Natural killer cell (primary cell): ENCODE measurements at places on chromosomes 5 and 9. TPM values are rescaled to one million over a fixed set of nuclear protein-coding genes. Genes with fewer than 3 reads are reported as not detected.

GRCh38 chr5:180830253-180831138, 27.9 kb upstream of the MGAT1 start:
- peak overlapping the region; percentile 98 for H3K27ac ChIP-seq
- H3K36me3 ChIP-seq, result peaks cover 12% of the 10 kb centered on the region
- H3K4me1 ChIP-seq, result peaks cover 35% of the 10 kb centered on the region
- peak; percentile 67 for DNase-seq

Gene PCA3
- total RNA-seq, result 0.36 TPM

- H3K36me3 ChIP-seq, result no peaks in the 10 kb centered on the region
- H3K27ac ChIP-seq, result no peak overlapping the region
- H3K27me3 ChIP-seq, result no peaks in the 10 kb centered on the region
Observed at GRCh38 chr9:106796771-106797170, 66.2 kb upstream of the ZNF462 start.

Gene CYLC2
- total RNA-seq, result not detected

Gene IL31RA
- not detected for total RNA-seq

Gene NAIP
- total RNA-seq, result 33.5 TPM

Gene SLC25A48
- total RNA-seq, result not detected

- no peak overlapping the region for H3K27ac ChIP-seq
- peaks cover 6% of the 10 kb centered on the region for H3K27me3 ChIP-seq
- DNase-seq, result no peak
- H3K4me1 ChIP-seq, result no peaks in the 10 kb centered on the region
- H3K36me3 ChIP-seq, result no peaks in the 10 kb centered on the region
Observed at GRCh38 chr9:85114799-85115198, 445.3 kb downstream of the NTRK2 start.

DNA sequence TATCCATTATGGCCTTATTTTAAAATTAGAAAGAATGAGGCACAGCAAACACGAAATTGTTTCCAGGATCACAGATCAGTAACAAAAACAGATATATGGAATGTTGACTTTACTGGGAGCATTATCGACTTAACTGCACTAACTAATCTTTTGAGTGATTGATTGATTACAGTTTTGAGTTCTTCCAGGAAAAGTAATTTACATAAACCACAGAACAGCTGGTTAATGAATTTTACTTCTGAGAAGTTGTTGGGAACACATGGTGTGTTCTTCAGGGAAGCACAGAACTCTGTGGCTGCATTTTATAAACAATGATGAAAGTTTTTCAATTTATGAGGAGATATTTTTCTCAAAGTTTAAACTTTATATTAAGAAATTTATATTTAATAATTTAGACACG, 802.4 kb upstream of the ACO1 start:
- H3K27me3 ChIP-seq, result no peaks in the 10 kb centered on the region
- H3K4me3 ChIP-seq, result no peak overlapping the region
- no peaks in the 10 kb centered on the region for H3K36me3 ChIP-seq
- no peaks in the 10 kb centered on the region for H3K4me1 ChIP-seq
- no peak overlapping the region for H3K27ac ChIP-seq

Gene HMGCR
- total RNA-seq, result 89.5 TPM

DNA sequence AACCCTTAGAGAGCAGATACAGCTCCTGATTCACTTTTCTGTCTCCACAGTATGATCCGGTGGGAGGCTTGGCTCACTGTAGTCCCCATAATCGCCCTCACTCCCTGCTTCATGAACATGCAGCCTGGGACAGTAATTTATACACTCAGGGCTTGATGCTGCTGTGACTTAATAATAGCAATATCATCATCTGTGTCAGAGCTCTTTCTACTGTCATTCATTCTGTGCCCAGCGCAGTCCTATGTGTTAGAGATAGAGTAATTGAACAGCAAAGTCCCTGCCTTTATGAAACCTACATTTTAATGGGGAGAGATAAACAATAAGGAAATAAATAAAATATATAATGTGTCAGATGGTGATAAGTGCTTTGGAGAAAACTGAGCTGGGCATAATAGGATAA, 2.8 kb upstream of the HEMGN start:
- no peaks in the 10 kb centered on the region for H3K36me3 ChIP-seq
- no peak for DNase-seq
- no peak overlapping the region for H3K4me3 ChIP-seq
- H3K27ac ChIP-seq, result no peak overlapping the region
- H3K27me3 ChIP-seq, result no peaks in the 10 kb centered on the region

- no peaks in the 10 kb centered on the region for H3K27me3 ChIP-seq
- DNase-seq, result no peak
- H3K4me3 ChIP-seq, result no peak overlapping the region
- H3K27ac ChIP-seq, result no peak overlapping the region
Observed at GRCh38 chr5:135173662-135174290, 139.7 kb upstream of the PITX1 start.
